Naive B cell (primary cell): ENCODE measurements at places on chromosomes 6 and 20.

DNA sequence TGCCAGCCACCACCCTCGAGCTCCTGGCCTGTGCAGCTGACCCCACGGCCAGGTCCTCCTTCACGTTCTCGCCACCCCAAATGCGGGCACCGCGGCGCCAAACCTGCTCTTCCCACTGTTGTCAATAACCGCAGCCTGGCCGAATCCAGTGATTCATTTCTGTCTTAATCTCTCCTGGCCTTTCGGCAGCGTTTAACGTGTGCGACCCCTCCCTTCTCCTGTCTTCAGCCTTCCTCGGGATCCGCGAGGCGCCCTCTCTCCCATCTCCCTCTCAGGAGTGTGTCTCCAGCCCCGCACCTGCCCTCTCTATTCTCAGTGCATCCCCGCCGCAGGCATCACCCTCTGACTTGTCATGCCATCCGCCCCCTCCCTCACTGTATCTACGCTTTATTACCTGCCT lies 91.4 kb downstream of the THBS2 start:
- H3K36me3 ChIP-seq, result no peaks in the 10 kb centered on the region
- H3K4me3 ChIP-seq, result no peak overlapping the region
- no peak overlapping the region for H3K27ac ChIP-seq
- no peak for DNase-seq
- H3K27me3 ChIP-seq, result no peaks in the 10 kb centered on the region

- no peaks in the 10 kb centered on the region for H3K27me3 ChIP-seq
- no peaks in the 10 kb centered on the region for H3K36me3 ChIP-seq
- peak overlapping the region; percentile 98 for H3K4me3 ChIP-seq
- H3K27ac ChIP-seq, result peak overlapping the region; percentile 96
- DNase-seq, result peak; percentile 28
These were observed 1.1 kb downstream of the LRRC1 start for GRCh38 chr6:53795702-53796450.

DNA sequence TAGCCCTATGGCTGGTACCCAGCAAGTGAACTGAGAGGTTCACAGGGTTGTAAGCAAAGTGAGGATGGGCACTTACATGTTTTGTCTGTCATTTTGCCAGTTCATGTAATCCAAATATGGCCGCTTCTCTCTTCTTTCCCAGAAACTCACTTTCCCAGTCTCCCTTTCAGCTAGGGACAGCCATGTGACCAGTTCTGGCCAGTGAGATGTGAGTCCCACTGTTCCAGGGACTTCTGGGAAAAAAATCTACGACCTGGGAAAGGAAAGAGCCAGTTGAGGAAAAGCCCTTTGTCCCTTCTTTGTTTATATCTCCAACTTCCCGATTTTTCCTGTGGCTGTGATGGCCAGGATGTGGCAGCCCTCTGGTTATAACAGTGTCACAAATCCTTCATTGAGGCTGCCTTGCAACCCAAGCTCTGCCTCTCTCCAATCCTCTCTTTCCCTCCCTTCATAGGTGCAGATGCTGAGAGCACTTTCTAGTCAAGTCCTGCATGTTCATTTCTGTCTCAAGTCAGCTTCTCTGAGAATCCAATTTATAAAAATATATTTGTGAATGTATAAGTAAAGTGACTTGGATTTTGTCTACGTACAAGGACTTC lies 148.6 kb upstream of the ZFP64 start:
- no peaks in the 10 kb centered on the region for H3K36me3 ChIP-seq
- no peak for DNase-seq
- no peak overlapping the region for H3K4me3 ChIP-seq
- H3K4me1 ChIP-seq, result no peaks in the 10 kb centered on the region

GRCh38 chr6:23510778-23511510 lies 615.1 kb upstream of the NRSN1 start:
- no peak for DNase-seq
- H3K4me3 ChIP-seq, result no peak overlapping the region
- no peak overlapping the region for H3K27ac ChIP-seq
- no peaks in the 10 kb centered on the region for H3K4me1 ChIP-seq
